ENCODE measurements at places on chromosomes 6 and 20. TPM values are rescaled to one million over a fixed set of nuclear protein-coding genes. Genes with fewer than 3 reads are reported as not detected.

DNA sequence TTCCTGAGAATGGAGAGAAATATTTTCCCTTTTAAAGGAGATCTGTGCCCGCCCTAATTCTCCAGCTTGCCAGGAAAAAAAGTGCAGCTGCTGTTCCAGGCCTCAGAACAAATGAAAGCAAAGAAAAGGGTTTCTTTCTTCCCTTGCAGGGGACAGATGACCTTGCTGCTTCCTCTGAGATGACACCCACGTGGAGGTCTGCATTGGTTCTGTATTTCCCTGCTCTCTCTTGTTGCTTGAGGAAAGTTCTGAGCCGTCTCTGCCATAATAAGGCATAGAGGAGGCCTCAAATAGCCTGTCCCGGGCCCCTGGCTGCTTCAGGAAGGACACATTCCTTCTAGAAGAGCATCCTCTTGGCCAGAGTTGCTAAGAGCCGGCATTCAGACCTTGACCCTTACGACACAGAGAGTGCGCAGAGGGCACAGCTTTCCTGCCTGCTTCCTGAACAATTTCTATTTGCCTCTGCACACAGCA, 501.8 kb upstream of the SULF2 start:
- no peak for DNase-seq

The MMS22L gene
- 14.3 TPM for total RNA-seq

GRCh38 chr6:34305982-34306708, 57.3 kb upstream of the SMIM29 start:
- no peak for DNase-seq

DNA sequence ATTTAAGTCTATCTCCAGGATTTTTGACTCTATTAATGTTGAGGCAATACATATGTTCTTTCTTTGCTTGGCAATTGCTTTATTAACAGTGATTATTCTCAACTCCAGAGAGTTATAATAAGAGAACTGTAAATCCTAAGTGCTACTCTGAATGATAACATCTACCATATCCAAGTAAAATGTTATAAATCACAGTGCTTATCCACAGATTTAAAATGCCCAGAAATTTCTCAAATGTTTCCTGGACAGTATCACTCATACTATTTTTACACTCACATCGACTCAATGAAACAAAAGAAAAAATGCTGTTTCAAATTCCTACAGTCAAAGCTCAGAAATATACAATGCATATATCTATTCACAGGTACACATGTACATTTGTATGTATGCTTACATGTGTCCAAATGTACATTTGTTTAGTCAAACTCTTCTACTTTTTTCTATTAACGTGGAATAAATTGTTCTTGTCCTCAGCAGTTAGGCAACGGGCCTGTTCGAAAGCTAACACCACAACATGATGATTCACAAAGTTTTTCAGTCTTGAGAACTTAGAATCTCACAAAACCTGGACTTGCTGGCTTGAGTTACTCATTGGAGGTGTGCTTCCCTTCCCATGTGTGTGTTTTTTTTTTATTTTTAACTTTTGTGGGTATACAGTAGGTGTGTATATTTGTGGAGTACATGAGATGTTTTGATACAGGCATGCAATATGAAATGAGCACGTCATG, 193.0 kb downstream of the GJA10 start:
- DNase-seq: no peak

GRCh38 chr6:84017709-84018452, 15.7 kb upstream of the MRAP2 start:
- no peak for DNase-seq

DNA sequence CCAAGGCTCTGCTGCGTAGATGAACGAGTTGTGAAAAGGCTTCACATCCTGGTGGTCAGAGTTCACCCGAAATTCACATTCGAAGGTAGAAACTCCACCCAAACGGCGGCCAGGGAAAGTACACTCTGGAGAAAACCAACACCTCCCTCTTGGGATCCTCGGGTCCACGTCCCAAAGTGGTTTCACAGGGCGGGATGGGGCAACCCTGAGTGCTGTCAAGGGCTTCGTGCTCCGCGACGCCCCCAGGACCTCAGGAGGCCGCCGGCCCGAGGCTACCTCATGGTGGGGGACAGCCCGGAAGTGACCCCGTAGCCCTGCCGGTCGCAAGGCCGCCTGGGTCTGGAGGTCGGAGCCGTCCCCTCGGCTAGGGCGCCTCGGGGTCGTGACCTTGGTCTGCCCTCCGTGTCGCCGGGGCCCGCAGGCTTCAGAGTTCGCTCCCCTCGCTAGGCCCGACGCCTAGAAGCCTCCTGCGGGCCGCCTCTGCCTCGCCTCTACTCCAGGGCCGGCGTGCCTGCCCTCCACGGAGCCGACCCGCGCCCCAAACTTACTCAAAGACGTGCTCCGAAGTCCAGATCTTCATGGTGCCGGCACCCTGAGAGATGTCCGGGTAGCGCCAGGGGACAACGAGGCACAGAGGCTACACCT, at the start of gene PRELID3B:
PRELID3B (minus strand) TSS at position 636 of the 645 bp plus-strand sequence; CDS start at position 580, 56 bp downstream.
- DNase-seq: no peak

- no peak for DNase-seq
Observed at GRCh38 chr6:123127807-123128206, 131.8 kb downstream of the CLVS2 start.

DNA sequence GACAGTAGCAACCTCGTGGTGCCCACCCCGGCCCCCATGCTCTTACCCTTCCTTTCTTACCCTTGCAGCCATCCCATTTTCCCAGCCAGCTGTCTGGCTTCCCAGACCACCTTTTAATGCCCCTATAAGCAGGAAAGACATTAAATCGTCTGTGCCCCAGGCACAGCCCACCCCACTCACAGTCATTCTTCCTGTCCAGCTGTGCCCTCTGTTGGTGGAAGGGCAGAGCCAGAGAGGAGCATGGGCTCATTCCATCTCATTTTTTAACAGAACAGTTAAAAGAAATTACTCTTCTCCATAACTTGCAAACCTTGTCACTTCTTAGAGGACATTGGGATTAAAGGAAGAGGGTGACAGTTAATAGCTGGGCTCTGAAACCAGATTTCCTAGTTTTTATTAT, 240.5 kb downstream of the NRN1 start:
- DNase-seq: no peak

DNA sequence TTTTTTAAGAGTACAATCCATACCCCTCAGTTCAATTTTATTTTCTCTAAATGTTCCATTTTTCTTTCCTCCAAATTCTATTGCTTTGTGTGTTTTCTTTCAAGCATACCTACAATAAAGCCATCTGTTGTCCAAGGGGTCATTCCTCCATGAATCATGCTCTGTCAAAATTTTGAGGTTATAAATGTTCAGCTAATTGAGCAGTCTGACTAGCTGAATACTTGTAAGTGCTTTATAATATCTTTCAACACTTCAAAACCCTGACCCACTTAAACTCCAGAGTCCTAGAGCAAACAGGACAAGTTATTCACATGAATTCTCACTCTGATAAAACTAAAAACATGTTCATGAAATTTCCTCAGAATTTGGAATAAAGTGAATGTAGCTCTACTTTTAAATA, 33.4 kb upstream of the EYA4 start:
- DNase-seq: no peak

- DNase-seq: no peak
Observed at GRCh38 chr20:20160520-20160919, 108.2 kb downstream of the CFAP61 start.

DNA sequence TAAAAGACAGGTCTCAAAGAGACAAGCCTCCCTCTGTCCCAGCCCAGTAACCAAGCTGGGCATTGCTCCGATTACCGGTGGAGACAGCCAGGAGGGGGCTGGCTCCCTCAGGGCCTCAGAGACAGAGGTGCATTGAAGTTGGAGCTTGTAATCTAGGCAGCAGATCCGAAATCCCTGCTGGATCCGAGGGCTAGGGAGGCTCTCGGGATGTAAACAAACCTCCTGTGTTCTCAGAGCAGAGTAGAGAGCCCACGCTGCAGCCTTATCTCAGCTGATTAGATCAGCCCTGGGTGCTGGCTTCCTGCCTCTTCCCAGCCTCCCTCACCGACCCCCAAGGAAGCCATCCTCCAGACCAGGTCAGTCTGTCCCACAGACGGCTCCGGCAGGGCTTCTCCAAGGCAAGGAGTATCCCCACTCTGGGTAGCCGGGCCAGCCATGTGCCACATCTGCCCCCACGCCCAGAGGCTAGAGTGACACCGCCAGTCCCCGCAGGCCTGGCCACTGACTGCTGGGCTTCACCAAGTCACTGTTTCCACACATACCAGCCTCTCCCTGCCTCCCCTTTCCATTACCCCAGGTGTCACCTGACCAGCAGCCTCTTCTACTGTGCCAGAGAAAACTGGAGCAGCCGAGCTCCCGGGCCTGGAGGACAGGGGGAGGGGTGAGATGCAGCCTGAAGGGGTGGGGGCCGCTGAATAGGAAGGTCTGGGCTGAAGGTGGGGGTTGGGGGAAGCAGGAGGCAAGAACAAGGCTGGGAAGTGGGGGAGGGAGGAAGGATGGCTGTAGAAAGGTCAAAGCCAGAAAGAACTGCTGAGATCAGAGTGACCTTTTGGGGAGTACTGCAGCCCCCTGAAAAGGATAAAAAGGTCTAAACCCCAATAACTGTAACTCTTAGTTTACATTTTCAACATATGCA, 6.0 kb downstream of the SDC4 start:
- no peak for DNase-seq

The SLC44A4 gene
- total RNA-seq: 1.0 TPM

GRCh38 chr6:25875563-25875905, 1.5 kb upstream of the SLC17A3 start:
- DNase-seq: no peak

DNA sequence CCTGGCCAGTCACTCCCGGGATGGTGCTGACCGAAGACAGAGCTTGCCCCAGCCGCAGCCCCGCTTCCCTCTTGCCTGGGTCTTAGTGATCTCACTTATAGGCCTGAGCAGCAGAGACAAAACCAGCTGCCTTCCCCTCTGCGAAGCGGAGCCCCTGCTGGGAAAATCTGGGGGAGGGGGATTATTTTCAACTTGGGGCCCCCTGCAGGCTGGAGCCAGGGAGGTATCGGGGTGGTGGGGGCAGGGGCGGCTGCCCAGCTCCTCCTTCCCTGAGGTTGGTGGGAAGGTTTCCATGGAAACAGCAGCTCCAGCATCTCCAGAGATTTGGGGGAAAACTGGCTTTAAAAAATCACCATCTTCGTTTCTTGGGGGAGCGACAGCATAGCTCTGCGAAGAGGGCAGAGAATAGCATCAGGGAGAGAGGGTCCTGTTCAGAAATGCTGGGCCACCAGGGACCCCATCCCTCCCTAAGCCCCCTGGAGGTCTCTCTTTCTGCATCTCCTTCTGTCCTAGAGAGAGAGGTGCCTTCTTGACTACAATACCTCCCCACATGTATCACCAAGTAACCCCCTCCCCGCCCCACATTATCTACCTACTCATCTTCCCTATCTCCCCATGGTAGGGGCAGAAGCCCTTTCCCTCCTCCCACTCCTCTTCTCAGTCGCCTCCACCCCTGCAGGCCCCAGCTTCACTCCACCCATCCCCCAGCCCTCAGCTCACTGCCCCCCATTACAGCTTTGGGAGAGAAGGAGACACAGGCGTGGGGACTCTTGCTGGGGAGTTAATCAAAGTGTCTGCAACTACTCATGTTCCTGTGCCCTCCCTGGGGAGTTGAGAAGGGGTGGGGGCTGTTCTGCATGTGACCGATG, 88.4 kb upstream of the CCDC167 start:
- DNase-seq: no peak

DNA sequence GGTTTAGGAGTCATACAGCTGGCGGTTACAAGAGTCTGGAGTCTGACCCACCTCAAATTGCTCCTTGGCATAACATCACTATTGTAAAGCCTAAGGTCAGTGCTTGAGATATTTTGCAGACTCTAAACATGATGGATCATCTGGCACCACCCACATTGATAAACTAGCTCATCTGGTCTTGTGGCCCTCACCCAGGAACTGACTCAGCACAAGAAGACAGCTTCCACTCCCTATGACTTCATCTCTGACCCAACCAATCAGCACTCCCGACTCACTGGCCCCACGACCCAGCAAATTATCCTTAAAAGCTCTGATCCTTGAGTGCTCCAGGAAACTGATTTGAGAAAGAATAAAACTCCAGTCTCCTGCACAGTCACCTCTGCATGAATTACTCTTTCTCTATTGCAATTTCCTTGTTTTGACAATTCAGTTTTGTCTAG, 115.9 kb downstream of the CD24 start:
- no peak for DNase-seq

Measured in CD4-positive, CD25-positive, alpha-beta regulatory T cell (primary cell).